ENCODE measurements at places on chromosomes 3 and 15. TPM values are rescaled to one million over a fixed set of nuclear protein-coding genes. Genes with fewer than 3 reads are reported as not detected.

DNA sequence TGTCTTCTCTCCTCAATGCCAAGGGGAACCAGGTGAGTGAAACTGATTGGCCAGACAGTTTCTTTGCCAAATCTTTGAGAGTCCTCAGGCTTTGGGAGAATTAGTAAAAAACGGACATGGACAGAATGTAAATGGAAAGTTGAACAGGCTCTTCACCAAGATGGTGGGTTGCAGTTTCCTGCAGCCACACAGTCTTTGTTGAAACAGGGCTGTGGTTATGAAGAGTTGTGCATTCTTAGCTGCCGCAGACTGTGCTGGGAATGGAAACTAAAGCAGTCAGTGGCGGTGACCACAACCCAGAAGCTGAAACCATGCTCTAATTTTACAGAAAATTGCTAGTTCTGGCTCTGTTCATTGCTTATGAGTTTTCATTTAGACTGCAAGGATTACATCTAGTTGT is 42.1 kb upstream of the TASOR start:
- DNase-seq, result no peak

- no peak for DNase-seq
These were observed 6.7 kb upstream of the LRRC15 start for GRCh38 chr3:194376241-194376560.

The DNAH1 gene
- total RNA-seq, result 13.1 TPM

DNA sequence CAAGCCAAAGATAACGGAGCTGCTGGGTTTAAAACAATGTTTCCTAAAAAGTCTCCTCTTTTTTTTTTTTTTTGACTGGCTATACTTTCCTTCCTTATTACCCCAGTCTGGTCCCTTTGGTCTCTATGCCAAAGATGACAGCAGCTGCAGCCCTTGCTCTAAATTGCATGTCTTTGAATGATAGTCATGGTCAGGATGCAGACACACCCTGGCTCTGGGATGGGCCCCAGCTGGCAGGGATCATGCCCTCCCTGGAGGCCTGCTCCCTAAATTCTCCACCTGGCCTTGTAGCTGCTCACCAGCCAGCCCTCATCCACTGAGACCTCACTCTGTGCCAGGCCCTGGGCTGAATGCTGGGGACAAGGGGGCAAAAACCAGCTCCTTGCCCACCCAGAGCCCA is 95.8 kb downstream of the MESD start:
- DNase-seq, result no peak

- DNase-seq, result peak; percentile 97
These were observed at the start of gene HACD3 for GRCh38 chr15:65530318-65531111. Gene HACD3, plus strand, starts transcription at chr15:65530463. Its CDS starts 169 bp downstream, at chr15:65530632.

GRCh38 chr3:197376735-197377555 is 78.5 kb upstream of the DLG1 start:
- DNase-seq, result no peak

DNA sequence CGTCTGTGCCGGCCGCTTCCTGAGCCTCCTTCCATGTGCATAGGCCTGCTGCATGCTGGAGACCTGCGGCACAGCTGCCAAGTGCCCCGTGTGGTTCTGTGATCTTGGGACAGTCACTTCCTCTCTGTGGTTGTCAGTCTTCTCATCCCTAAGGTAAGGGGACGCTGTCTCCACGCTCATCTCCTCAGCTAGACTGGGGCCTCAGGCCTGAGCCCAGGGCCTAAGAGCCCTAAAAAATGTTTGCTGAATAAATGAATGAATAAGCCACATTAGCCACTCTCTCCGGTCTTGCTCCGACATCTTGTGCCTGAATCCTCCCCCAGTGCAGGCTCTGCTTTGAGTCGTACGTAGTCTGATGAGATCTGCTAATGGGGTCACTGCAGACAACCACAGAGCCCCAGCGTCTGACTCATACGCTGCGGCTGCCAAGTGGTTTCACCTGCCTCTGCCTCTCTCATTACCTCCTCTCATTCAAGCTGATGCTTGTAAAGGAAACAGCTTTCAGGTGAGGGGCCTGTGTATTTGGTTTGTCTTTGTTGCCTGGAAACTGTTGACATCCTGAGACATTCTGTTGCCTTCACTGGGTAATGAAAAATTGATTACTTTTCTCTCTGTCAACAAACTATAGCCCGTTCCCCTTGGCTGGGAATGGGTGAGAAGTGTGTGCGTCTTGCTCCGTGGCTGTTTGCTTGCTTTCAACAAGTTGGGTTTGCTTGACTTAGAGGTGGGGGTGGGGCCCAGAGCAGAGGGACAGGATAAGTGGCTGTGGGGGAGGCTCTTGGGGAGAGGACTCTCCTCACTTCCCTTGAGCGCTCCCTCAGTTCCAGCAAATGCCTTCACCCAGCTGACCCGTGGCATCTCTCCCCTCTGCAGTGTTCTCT is 15.9 kb downstream of the RPLP1 start:
- peak; percentile 88 for DNase-seq

DNA sequence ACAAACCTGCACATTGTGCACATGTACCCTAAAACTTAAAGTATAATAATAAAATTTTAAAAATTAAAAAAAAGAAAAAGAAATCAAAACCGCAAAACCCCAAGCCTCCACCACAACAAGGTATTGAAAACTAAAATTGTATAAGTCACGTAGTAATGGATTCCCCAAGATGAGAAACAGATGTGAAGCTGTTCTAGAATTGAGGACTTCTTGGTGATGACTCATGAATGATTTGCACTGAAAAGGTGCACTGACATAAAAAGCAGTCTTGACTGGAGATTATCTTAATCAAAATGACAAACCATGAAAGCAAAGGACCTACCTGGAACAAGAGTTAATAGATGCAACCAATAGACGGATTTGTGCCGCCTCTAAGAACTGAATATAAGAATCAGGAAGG is 225.8 kb downstream of the MYRIP start:
- no peak for DNase-seq

Measured in Calu3 (cell line).